ENCODE measurements at places on chromosomes 5 and 9. TPM values are rescaled to one million over a fixed set of nuclear protein-coding genes. Genes with fewer than 3 reads are reported as not detected.
A peak's percentile ranks its signal among the peaks of the same experiment; 100 is the strongest.

- DNase-seq: peak; percentile 73
Measured at GRCh38 chr9:126519660-126520420, 93.9 kb upstream of the LMX1B start.

SPATA31E1 gene
- total RNA-seq: not detected

- DNase-seq: no peak
Measured at GRCh38 chr5:166340039-166340438, 1951.4 kb upstream of the WWC1 start.

DNA sequence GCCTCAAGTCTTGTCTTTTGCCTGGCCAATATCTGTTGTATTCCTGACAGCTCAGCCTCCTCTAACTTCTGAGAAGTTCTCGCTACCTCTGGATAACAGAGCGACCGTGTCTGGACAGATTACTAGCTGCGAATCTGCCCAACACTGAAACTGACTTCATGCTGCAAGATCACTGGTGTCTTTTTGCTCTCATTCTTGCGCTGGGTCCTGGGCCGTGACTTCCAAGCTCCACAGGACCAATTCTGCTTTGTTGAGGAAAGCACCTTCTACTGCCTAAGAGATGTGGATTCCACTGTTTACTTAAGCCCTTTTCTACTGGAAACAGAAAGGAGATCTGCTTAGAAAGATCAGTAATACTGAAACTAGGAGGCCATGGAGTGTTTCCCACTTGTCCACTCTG is 978.8 kb upstream of the DMAC1 start:
- no peak for DNase-seq

DNA sequence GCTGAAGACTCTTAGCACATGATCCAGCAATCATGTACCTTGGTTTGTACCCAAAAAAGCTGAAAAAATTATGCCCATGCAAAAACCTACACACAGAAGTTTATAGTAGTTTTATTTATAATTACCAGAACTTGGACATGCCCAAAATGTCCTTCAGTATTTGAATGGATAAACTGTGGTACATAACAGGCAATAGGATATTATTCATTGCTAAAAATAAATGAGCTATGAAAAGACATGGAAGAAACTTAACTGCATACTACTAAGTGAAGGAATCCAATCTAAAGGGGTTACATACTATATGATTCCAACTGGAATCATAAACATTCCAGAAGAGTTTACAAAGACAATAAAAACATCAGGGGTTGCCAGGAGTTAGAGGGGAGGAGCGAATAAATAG is 25.6 kb downstream of the FBXL17 start:
- DNase-seq: no peak

GFI1B gene
- not detected for total RNA-seq

DNA sequence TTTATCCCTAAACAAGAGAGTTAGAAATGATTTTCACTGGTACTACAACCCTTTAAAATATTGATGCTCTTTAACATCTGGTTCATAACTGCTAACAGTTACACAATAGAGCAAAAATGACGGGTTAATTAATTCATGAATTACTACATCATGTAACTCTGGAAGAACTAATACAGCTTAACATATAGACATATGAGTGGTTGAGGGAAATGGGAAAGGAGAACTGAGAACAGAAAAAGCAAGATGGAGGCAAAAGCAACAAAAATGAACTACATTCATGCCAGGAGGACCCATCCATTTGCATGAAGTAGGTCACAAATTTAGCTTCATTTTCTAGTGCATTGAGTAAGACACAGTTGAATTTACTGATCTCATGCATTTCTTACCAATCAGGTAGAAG is 61.8 kb downstream of the C9 start:
- no peak for DNase-seq

- no peak for DNase-seq
Measured at GRCh38 chr5:55004729-55005128, 19.3 kb upstream of the GZMK start.

All from chondrocyte (in vitro differentiated cells).